ENCODE measurements at places on chromosomes 6 and 20.

- DNase-seq, result no peak
Observed at GRCh38 chr20:6863355-6863754, 95.9 kb downstream of the BMP2 start.

DNA sequence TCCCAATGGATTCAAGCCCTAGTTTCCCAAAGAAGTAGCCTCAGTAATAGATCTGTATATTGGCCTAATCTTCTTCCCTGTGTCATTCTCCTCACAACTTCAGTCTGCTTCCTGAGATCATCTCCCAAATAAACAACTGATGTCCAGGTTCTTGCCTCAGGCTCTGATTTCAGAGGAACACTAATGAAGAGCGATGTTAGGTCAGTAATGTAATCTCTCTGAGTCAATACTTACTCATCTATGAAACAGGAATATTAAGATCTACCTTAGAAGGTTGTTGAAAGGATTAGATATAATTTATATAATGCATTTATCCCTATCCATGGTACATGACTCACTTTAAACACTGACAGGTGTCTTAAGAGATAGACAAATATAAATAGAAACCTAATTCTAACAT, 246.0 kb upstream of the FLRT3 start:
- no peak for DNase-seq

GRCh38 chr6:53244958-53245357, 96.3 kb upstream of the GCM1 start:
- no peak for DNase-seq

- DNase-seq, result peak; percentile 31
Observed at GRCh38 chr6:160534050-160534696, 129.9 kb downstream of the LPA start.

DNA sequence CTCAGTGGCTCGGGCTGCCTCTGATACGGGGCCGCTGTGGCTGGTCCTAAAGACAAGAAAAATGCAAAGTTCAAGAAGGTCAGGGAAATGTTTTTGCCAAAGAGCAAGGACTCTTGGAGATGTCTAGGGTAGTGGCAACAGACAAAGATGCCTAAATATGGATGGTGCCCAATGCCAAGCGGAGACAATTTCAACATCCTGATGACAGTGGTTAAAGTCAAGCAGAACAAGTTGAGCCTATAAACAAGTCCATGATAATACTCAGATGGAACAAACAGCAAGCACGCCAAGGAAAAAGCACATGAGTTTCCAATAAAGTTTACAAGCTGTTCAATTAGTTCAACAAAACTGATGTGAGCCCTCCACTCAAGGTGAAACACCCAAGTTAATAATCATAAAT, 51.1 kb downstream of the SLC22A1 start:
- no peak for DNase-seq

GRCh38 chr6:139925894-139926641, 551.6 kb upstream of the CITED2 start:
- DNase-seq, result peak; percentile 93

- no peak for DNase-seq
Observed at GRCh38 chr6:158629367-158630221, 14.9 kb downstream of the DYNLT1 start.
